Skin of body (tissue), 3 donors: ENCODE measurements at places on chromosomes 4 and X. TPM values are rescaled to one million over a fixed set of nuclear protein-coding genes. Genes with fewer than 3 reads are reported as not detected.

Gene STAG2
- total RNA-seq, result 127 TPM

Gene GAB3
- 4.5 TPM for total RNA-seq

GRCh38 chr4:99934891-99935290 is 11.5 kb downstream of the DNAJB14 start:
- no peak for DNase-seq

DNA sequence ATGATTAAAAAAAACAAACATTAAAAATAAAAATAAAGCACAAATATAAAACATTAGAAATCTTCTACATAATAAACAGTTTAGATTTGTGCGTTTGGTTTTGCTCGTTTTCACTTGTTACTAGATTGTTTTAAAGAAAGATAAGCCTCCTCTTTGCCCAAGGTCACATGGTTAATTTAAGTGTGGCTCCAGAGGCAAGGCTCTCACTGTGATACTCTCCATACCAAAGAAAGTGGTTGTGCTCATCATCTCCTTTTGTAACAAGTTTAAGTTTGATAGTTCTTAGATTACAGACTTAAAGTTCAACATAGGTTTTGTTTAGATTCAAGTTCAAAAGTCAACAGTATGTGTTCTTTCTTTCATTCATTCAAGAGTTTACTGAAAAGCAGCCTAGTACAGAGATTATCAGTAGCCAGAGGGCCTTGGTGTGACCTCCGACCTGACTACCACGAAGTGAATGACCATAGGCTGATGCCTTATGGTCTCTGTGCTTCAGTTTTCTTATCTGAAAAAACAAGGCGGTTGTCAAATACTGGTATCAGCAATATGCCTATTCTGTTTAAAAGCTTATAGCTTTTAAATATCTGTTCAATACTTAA is 133.2 kb downstream of the ZAR1 start:
- no peak for DNase-seq
